ENCODE measurements at places on chromosomes 7 and 10.

DNA sequence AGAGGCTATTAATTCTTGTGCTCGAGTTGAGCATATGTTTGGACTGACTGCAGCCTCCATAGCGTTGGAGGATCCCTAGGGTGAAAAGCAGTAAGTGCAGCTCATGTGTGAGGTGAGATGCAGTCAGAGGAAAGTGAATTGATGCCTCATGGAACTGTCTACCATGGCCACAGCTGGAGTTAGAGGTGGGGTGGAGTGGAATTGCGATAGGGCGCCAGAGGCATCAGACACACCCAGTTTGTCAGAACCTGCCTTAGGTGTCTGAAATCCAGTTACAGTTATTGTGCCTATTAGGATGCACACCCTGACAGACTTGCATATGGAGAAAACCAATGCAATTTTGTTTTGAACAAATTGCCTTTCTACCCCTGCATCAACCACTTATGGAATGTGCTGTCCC is 39.4 kb downstream of the ERLIN1 start:
- DNase-seq, result no peak

DNA sequence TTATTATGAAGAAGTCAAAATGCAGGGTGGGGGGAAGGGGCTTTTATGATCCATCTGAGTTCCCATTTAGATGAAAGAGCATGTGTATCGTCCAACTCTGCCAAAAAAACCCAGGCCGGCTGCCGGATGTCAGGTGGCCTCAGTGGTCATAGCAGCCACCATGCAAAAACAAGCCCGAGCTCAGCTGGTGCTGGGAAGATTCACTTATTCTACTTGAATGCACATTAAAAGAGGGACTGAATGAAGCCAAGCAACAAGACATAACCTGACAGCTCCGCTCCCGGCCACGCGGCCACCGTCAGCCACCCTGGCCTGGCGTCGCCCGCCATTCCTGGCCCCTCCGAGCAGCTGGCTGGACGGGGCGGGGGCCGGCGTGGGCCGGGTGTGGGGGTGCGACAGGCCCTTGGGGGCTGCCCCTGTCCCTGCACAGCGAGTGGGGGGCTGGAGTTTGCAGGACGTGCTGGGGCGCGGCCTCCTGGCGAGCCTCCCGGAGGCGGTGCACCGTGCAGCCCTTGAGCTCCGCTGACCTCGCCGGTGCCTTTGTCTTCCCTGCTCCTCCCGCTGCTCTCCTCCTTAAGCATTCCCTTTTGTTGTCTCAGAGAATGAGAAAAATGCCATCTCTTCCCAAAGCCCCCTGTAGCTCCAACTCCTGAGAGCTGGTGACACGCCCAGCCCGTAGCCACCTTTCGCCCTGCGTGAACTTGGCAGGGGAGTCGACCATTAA is 67.8 kb downstream of the EBF3 start:
- DNase-seq, result no peak

DNA sequence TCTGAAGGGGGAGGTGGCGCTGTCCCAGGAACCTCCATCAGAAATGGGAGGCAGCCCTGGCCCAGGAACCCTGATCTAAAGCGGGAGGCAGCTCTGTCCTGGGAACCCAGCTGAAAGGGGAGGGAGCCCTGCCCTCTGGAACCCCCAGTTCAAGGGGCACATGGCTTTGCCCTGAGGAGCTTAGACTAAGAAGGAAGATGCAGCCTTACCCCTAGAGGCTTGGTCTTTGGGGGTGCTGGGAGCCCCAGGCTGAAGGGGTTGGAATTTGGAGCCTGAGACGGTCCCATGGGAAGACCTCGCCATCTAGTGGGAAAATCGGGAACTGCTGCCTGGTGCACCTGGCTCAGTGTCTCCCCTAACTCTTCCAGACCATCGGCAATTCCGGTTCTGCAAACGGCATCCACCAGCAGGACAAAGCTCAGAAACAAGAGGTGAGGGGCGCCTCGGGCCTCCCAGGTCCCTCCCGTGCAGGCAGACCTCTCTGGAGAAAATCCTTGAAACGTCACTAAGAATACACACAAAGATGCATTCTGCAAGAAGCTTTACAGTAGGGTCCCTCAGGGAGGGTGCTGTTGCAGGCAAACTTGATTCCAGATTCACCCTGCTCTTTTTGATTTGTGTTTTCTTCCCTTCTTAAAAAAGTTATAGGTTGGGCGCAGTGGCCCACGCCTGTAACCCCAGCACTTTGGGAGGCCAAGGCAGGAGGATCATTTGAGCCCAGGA is 52.4 kb upstream of the GTF2IRD1 start:
- DNase-seq, result peak; percentile 85

- DNase-seq, result peak; percentile 76
These were observed 4.4 kb downstream of the BAG3 start for GRCh38 chr10:119655566-119656001.

- peak; percentile 44 for DNase-seq
These were observed 6.5 kb downstream of the AHR start for GRCh38 chr7:17304926-17305325.

GRCh38 chr10:24456322-24456721 is 247.4 kb downstream of the KIAA1217 start:
- DNase-seq, result no peak

DNA sequence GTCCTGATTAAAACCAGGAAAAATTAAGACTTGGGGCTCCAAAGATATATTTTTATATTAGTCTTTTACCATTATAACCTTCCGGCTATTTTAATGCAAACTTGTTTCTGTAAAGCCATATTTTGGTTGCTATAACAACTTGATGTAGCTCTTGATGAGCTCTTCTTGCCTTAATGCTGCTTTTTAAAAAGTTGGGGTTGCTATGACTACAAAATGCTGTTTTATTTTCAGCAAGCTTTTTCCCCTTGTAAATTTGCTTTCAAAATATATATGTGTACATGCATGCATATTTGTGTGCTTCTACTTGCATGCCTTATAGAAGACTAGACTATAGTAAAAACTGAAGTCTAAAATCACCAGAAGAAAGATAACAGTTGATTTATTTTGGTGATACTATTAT is 99.7 kb downstream of the CSTF2T start:
- DNase-seq, result no peak

DNA sequence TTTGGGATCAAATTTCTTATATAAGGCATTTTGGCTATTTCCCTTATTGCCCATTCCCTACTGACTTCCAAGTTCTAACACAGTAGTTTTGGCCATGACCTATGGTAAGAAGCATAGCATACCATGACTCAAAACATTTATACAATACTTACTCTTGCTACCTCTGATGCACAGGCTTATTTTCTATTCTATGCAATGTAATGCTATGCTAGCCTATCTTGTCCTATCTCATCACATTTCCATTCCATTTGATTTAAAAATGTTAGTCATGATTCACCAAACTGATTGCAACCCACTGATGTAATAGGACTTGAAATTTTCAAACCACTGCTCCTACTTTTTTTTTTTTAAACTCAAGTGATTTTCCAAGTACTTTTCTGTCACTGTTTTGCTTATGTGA is 658.5 kb downstream of the TYW1 start:
- no peak for DNase-seq

- DNase-seq, result no peak
These were observed 119.0 kb upstream of the EEPD1 start for GRCh38 chr7:36034020-36034419.

GRCh38 chr7:51645702-51646298 is 329.2 kb upstream of the COBL start:
- DNase-seq, result no peak

- no peak for DNase-seq
These were observed 180.5 kb upstream of the ASAH2 start for GRCh38 chr10:50431791-50432190.

DNA sequence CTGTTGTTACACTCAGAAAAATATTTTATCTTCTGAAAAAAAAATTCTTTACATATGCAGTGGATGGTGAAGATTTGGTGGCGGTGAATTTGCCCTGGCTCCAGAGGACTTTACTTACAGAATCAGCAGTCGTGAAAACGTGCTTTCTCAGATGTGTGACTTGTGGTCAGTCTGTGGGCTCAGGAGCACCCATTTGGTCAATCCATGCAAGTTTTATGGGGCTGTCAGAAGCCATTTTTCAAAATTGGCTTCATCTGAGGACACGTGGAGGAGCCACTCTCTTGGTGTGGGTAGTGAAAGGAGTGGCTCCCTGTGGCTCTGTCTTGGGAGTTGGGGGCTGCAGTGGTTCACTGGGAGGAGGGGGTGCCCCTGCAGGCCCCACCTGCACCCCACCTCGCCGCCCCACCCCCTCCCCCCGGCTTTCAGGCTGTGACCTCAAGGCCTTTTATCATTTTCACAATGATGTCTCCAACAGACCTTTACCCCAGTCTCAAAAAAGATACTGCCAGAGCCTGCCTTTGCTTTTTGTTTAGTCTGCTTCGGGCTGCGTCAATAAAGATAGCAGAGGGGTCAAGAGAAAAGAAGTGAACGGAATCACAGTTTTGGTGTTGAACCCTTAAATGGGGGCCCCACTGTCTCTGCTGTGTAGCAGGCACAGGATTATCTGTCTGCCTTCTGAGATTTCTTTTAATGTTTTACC is 137.4 kb downstream of the MGMT start:
- no peak for DNase-seq

GRCh38 chr10:32376097-32376496 is 29.1 kb upstream of the EPC1 start:
- peak; percentile 33 for DNase-seq

- peak; percentile 22 for DNase-seq
These were observed 169.1 kb upstream of the TNS3 start for GRCh38 chr7:47751043-47751442.

GRCh38 chr10:59366290-59366689 is 3.9 kb upstream of the FAM13C start:
- no peak for DNase-seq

DNA sequence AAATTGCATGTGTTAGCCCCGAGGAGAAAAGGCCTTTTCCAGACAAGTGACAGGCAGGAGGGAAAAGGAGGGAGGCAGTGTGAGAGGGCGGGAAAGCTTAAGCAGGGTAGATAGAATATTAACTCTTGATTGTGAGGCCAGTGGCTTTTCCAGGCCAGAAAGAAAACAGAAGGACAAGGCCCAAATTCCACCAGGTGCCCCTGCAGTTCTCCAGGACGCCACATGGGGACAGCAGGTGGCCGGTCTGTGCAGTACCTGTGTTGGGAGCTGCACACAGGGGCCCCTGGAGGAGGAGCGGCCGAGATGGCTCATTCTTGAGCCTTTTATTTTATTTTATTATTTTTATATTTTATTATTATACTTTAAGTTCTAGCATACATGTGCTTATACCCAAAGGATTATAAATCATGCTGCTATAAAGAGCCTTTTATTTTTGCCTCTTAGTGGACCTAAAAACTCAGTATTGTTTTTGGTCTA is 141.3 kb upstream of the KLF14 start:
- peak; percentile 3 for DNase-seq

DNA sequence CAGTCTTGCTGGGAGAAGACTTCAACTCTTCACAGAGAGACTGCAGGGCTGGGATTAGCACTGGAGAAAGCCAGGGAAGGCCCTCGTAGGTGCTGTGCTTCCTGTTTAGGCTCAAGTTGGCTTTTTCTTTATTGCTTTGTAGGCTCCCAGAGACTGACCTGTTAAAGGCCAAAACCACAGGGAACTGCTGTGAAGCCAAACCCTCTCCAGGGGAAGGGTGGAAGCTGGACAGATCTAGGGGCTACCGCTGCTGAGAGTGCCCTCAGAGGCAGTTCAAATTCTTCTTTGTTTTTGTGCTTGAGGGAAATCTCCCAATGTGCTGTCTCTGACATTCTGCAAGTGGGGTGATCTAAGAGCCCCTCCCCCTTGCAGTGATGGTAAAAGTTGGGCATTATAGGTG is 198.4 kb downstream of the CNTNAP2 start:
- DNase-seq, result no peak

DNA sequence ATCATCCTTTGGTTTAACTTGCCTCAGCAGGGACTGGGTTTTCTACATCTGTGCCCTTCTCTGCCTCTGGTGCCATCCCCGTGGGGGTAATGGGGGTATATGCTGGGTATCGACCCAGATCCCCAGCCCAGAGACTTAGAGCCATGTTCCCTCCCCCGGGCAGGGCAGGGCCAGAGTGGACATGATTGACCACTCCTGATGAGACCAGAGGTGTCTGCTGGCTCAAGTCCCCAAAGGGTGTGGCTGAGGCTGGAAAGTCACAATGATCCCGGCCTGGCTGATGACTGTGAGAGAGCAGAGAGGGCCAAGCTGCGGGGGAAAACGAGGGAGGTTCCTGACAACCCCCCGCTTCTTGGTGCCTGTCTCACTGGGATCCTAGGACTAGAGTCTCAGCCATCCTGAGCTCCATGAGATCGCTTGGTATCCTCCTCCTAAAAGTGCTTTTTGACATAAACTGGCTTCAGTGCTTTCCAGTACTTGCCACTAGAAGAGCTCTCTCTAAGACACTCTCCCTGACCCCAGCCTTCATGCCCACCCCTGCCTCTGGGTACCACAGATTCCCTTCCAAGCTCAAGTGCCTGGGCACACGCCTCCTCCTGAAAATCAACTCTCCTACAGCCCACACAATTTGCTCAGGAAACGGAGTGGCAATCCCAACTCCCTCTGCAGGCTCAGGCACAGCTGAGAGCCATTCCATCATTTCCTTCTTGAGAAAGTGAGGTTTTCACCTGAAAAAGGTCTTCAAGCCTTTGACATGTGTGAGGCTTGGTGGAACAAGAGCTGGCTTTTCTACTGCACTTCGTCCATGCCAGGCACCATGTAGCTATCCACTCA is 33.9 kb downstream of the DRGX start:
- no peak for DNase-seq

GRCh38 chr7:104838537-104839299 is 175.3 kb upstream of the KMT2E start:
- DNase-seq, result peak; percentile 77

GRCh38 chr10:101901340-101901739 is 57.7 kb upstream of the KCNIP2 start:
- DNase-seq, result no peak

DNA sequence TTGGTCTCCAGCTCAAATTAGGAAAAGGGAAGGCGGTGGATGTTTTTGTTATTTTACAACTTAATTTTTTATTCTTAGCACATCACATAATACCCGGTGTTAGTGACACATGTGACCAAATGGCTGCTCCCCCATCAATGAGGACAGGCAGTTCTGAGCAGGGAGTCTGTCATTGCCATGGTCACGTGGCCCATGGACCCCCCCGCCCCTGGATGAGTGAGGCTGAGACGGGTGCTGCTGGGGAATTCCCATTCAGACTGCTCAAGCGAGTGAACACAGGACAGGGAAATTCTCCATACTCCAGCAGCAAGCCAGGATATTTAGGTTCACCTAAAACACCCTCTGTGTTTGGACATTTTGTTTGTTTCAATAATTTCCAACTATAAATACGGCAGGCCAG is 34.7 kb upstream of the SLC35B4 start:
- DNase-seq, result no peak

DNA sequence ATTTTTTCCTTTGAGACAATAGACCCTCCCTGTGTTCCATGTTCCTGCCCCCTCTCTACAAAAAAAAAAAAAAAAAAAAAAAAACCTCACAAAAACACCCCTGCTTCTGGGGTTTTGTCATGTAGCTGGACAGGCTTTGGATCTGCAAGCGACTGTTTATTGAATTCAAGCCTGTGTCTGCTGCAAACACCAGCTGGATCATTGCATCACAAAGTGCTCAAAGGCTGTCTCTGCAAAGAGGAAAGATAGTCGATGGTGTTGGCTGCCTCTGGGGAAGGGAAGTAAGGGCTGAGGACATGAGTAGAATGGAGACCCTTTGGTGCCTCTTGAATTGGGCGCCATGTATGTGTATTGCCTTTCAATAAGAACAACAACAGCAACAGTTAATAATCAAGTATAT is 471.2 kb downstream of the PLXNA4 start:
- DNase-seq, result no peak

GRCh38 chr10:101575580-101576210 is 12.4 kb downstream of the POLL start:
- DNase-seq, result peak; percentile 97

- peak; percentile 25 for DNase-seq
These were observed 75.9 kb upstream of the HGF start for GRCh38 chr7:81845744-81846241.

- no peak for DNase-seq
These were observed 245.5 kb downstream of the DYNC1I1 start for GRCh38 chr7:96017877-96018276.

Data from OCI-M1 (cell line).